ENCODE measurements at places on chromosomes 2 and 18. TPM values are rescaled to one million over a fixed set of nuclear protein-coding genes. Genes with fewer than 3 reads are reported as not detected.

FARP2 gene
- 48.0 TPM for total RNA-seq

SKA1 gene
- 10.7 TPM for total RNA-seq

TDRD15 gene
- under 0.01 TPM for total RNA-seq

DARS1 gene
- total RNA-seq = 131 TPM

ST8SIA5 gene
- 0.43 TPM for total RNA-seq

MAPK4 gene
- not detected for total RNA-seq

PROKR1 gene
- 0.11 TPM for total RNA-seq

VWA3B gene
- total RNA-seq = not detected

PSMA8 gene
- total RNA-seq = not detected

IL1R2 gene
- total RNA-seq = 1.3 TPM

All from articular chondrocyte of knee joint (primary cell).